Cerebellum (tissue), 4 donors: ENCODE measurements at places on chromosomes 6 and 20. TPM values are rescaled to one million over a fixed set of nuclear protein-coding genes. Genes with fewer than 3 reads are reported as not detected.

Gene SNAP91
- 81.5 TPM for total RNA-seq

Gene DDRGK1
- total RNA-seq, result 25.1 TPM

Gene NINL
- total RNA-seq, result 26.9 TPM

Gene CST2
- total RNA-seq, result not detected

Gene ARMH2
- total RNA-seq, result not detected

Gene GNAS-AS1
- total RNA-seq, result 2.0 TPM

Gene UNC5CL
- total RNA-seq, result 0.64 TPM

Gene TCF19
- total RNA-seq, result 9.1 TPM

Gene CRIP3
- total RNA-seq, result 5.8 TPM

Gene DCDC2
- 2.6 TPM for total RNA-seq

Gene CITED2
- 53.0 TPM for total RNA-seq

Gene NUDT3
- total RNA-seq, result 90.6 TPM

Gene MYLK4
- total RNA-seq, result 0.45 TPM

Gene PRRC2A
- total RNA-seq, result 58.3 TPM

Gene SERINC3
- 49.5 TPM for total RNA-seq

Gene SS18L1
- 60.0 TPM for total RNA-seq

Gene PTK6
- total RNA-seq, result not detected

Gene PACSIN1
- total RNA-seq, result 4.3 TPM

Gene SALL4
- 2.3 TPM for total RNA-seq

Gene SIRPD
- total RNA-seq, result not detected

Gene SLC12A5
- total RNA-seq, result 26.0 TPM

Gene PSORS1C1
- total RNA-seq, result not detected

Gene FKBP1A
- total RNA-seq, result 73.8 TPM

Gene PTCHD4
- 11.7 TPM for total RNA-seq

Gene ACOT8
- 26.6 TPM for total RNA-seq

Gene BPIFB4
- total RNA-seq, result not detected

Gene KHDC3L
- 0.27 TPM for total RNA-seq

Gene PPDPF
- 48.6 TPM for total RNA-seq

Gene NEURL2
- 3.7 TPM for total RNA-seq

Gene MED20
- total RNA-seq, result 17.6 TPM

Gene KIAA1586
- total RNA-seq, result 72.0 TPM

Gene OPRL1
- 9.5 TPM for total RNA-seq

Gene RPS10
- total RNA-seq, result 716 TPM
